ENCODE measurements at places on chromosomes 7 and 10.

GRCh38 chr10:97894092-97894491 lies 44.4 kb downstream of the GOLGA7B start:
- no peak for DNase-seq

GRCh38 chr10:98363220-98363619 lies 51.8 kb downstream of the PYROXD2 start:
- DNase-seq = no peak

- DNase-seq = no peak
Measured at GRCh38 chr10:122477436-122477835, 16.1 kb downstream of the HTRA1 start.

GRCh38 chr7:152522571-152523067 lies 86.8 kb upstream of the KMT2C start:
- DNase-seq = peak; percentile 54

DNA sequence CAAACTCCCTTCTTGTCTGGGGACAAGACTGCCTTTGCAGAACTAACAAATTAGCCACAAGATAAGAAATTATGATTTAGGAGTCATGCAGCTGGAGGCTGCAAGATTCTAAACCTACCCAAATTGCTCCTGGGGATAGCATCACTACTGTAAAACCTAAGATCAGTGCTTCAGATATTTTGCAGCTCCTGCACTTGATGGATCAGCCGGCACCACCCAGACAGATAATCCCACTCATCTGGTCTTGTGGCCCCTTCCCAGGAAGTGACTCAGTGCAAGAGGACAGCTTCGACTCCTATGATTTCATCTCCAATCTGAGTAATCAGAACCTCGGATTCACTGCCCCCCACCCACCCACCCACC lies 181.9 kb downstream of the AKR1D1 start:
- no peak for DNase-seq

DNA sequence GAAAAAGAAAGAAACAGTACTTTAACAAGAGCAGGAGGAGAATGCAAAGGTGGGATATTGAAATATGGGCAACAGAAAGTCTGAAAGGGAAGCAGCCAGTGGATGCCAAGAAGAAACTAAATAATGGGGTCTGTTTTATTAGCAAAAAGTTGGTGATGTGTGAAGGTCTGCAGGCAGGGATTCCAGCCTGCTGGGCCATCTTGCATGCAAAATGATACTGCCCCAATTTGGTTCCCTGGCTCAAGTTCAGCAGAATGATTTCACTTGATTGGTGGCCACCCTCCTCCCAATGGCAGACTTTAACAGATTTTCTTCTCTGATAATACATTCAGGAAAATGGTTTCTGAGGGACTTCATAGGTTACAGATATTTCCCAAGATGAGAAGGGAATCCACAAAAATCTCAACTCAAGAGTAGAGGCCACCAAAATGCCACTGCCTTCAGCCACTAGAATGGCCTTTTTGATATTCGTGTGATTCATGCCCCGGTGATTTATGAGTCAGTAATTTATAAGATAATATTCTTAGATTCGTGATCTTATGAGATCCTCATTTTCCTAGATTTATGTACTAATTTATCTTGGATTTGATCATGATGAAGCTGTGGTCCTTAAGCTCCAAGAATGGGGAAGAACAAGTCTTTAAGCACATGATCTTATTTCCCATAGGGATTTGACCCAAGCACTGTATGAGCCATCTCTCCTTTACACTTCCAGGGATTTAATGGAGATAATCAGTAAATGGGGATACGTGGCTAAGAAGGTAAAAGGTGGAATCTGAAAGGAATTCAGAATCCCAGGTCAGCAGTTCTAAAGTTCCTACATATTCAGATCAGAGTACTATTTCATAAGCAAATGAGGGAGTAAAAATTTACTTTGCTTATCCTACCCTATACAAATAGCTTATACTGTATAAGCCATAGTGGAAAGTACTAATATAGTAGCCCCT lies 32.3 kb upstream of the ADD3 start:
- no peak for DNase-seq

GRCh38 chr7:49772916-49773217 lies 571 bp upstream of the VWC2 start:
- DNase-seq = no peak

DNA sequence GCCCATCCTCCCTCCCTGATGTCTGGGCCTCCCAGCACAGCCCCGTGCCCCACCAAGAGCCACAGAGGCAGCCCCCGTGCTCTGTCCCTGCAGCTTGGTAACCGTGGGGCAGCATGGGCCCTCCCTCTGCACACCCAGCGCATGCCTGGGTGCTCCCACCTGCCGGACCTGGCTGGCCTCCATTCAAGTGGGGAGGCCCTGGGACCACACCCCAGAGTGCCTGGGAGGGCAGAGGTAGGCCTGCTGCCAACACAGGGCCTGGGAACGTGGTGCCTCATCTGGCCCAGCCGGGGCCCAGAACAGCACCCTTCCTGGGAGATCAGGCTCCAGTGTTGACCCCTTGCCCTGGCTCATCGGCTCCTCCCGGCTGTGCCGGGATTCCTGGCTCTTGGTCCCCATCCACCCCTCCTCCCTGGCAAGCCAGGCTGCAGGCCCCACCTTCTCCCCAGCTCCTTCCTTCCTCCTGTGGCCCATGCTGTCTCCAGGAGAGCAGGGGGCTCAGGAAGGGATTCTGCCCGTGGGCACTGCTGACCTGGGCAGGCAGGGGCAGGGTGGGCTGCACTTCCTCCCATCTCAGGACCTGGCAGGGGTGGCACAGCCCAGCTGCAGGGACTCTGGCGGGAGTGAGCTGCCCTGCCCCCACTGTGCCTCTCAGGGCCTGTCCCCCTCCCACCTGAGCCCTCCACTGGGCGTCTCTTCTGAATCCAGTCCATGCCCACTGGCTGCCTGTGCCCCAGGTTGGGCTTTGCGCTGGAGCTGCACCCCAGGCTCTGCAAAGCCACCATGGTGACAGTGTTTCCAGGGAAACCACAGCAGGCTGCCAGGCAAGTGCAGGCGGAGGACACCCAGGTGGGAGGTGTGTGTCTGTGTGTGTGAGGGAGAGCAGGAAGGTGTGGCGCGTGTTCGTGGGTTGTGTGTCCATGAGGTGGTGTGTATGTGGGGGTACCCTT lies 32.6 kb downstream of the PWWP2B start:
- DNase-seq = peak; percentile 39

DNA sequence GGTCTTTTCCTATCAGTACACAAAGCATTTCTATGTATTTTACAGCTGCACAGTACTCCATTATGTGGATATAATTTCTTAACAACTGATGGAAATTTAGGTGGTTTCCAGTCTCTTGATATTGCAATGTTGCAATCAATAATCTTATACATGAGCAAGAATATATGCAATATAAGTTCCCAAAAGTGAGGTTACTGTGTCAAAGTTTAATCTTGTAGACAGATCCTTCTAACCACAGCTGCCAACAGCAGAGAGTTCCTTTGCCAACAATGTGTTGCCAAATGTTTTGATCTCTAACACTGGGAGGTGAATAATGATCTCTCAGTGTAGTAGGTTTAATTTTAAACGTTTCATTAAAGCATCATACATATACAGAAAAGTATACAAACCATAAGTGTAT lies 54.5 kb downstream of the CUL2 start:
- no peak for DNase-seq

GRCh38 chr7:135745703-135746312 lies 2.8 kb downstream of the FAM180A start:
- DNase-seq = no peak

DNA sequence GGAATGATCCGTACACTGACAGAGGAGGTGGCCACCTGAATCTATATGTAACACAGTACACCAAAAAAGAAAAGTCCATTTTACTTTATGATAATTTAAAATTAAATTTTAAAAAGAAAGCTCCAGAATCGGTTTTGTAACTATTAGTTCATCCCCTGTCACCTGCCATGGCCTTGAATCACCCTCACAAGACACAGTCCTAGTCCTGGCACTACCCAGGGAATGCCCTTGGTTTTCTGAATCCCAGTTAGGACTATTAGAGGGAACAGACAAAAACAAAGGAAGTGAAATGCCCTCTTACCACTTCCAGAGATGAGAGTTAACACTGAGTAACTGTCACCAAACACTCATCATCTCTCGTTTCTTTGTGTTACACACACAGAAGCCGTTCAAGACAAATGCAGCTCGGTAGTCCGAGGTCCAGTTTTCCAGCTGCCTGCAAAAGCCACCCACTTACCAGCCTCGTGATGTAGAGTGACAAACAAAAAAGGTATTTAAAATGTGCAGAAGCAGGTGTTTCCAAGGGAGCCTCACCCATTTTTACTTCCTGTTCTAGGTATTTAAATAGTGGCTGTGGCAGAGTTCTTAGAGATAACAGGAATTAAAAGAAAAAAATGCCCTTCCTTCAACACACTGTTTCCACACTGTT lies 6.1 kb downstream of the PTPRN2 start:
- no peak for DNase-seq

- no peak for DNase-seq
Measured at GRCh38 chr10:13527864-13528122, 1.0 kb downstream of the BEND7 start.

GRCh38 chr7:92336662-92337340 lies 91.0 kb downstream of the ANKIB1 start:
- DNase-seq = no peak

GRCh38 chr7:105178928-105179541 lies 165.0 kb downstream of the KMT2E start:
- no peak for DNase-seq

DNA sequence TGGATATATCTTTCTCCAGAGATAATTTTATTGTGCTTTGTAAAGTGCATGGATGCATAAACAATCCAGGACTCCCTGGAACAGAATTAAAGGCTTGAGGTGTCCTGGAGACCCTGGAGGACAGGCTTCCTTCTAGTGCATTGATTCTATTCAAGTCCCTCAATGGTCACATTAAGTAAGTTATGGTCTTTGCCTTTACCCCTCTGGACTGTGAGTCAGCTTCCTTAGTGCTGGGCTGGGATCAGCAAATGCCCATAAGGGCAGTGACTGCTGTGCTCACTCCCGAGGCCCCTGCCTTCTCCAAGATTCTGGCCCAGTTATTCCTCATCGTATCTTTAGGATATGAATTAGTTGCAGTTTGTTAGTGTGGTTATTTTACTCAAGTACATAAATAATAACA lies 178.7 kb upstream of the PRSS58 start:
- no peak for DNase-seq
